ENCODE measurements at places on chromosomes 4 and X. TPM values are rescaled to one million over a fixed set of nuclear protein-coding genes. Genes with fewer than 3 reads are reported as not detected.

UGT2B15 gene
- not detected for total RNA-seq

KIAA1210 gene
- not detected for total RNA-seq

OTUD6A gene
- not detected for total RNA-seq

CNGA1 gene
- total RNA-seq: not detected

SMARCA1 gene
- total RNA-seq: 31.1 TPM
